ENCODE measurements at places on chromosomes 1 and 21.

- DNase-seq, result peak; percentile 19
Observed at GRCh38 chr1:83931658-83932253, 67.2 kb downstream of the TTLL7 start.

GRCh38 chr1:58621391-58621790 is 44.3 kb upstream of the TACSTD2 start:
- DNase-seq, result no peak

DNA sequence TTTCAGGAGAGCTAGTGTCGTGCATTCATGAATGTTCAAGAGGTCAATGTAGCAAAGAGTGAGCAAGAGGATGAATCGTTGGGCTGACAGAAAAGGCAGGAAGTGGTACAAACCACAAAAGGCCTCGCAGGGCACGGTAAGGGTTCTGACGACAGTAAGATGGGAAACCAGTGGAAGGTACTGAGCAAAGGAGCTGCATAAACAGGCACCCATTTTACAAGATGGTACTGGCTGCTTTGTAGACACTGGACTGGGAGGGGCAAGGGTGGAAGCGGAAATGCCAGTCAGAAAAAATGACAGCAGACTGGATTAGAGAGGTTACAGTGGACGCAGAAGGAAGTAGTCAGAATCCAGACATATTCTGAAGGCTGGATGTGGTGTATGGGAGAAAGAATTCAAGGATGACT is 123.5 kb downstream of the PTPN14 start:
- DNase-seq, result peak; percentile 61

GRCh38 chr21:32592929-32593502 is 7.7 kb upstream of the TCP10L start:
- no peak for DNase-seq

DNA sequence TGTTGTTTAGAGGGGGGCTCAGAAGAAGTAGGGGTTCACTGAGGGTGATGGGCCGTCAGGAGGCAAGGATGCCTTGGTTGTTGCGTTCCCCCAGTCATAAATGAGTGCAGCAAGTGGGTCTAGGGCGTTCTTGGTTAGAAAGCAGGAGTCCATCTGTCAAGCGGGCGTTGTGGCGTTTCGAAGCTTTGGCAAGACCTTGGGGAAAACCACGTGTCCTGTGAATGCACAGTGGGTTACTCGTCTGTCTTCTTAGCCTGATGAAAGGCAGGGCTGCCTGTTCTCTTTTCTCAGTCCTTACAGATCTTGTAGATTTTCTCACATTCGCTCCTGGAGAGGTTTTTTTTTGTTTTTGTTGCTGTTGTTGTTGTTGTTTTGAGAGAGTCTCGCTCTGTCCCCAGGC is 6.3 kb upstream of the ZNF496 start:
- no peak for DNase-seq

DNA sequence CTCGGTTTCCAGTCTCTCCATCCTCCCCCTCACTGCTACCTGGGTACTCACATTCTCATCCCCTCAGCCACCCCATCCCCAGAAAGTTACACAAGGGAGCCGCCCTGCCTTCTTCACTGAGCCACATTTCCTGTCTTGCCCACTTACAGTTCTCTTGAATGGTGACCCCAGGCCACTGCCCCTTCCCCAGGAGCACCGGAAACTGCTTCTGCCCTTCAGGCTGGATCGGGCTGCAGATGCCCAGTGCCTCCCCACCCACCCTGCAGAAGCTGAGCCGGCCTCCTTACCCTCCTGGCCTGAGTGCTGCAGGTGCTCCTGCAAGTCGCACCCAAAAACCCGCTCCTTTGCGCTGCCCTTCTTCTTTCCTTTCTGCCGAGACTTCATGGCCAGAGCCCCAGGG is 450 bp downstream of the ARHGAP30 start:
- DNase-seq, result no peak

DNA sequence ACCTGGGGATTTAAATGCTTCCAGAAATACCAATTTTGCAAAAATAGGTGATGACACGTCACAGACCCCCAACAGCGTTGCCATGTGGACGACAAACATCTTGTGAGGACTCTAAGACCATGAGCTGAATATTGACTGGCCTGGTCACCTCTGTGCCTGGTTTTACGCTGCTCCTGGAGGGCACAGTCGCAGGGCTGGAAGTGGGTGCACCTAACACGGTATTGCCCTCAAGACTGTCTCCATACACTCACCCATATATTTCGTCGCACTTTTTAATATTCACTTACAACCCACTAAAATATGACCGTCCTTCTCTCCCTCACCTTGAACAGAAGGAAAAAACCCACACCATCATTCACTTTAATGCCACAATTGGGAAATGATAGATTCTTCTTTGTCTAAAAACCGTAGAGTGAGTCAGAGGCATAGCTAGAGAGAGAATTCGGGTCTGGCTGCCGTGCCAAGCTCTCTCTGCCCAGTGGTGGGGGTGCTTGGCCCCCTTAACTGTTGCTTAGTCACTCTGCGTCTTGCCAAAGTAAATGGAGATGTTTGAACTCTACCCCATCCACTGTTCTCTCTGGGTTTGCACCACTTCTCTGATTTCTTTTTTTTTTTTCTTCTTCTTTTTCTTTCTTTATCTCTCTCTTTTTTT is 40.8 kb upstream of the UTS2 start:
- DNase-seq, result no peak

GRCh38 chr1:49397086-49397485 is 620.4 kb upstream of the BEND5 start:
- DNase-seq, result no peak

- DNase-seq, result no peak
Observed at GRCh38 chr1:37814252-37814651, 6.2 kb upstream of the YRDC start.

DNA sequence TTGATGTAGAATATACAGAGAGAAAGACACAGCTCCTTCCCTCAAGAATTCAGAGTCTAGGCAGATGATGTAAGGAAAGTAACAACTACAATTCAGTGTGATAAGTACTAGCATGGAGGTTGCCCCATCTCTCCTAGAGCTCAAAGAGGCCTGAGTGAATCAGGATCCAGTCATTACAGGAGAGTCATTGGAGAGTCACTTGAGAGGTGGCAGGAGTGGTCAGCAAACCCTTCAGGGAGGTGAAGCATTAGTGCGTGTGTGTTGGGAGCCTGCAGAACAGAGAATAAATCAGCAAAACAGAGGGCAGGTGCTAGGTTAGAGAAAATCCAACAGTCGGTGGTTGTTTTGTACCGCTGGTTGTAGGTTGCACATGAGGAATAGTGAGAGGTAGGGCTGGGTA is 46.1 kb downstream of the GRIK1 start:
- peak; percentile 66 for DNase-seq

- DNase-seq, result no peak
Observed at GRCh38 chr1:75053207-75053606, 81.0 kb upstream of the LHX8 start.

DNA sequence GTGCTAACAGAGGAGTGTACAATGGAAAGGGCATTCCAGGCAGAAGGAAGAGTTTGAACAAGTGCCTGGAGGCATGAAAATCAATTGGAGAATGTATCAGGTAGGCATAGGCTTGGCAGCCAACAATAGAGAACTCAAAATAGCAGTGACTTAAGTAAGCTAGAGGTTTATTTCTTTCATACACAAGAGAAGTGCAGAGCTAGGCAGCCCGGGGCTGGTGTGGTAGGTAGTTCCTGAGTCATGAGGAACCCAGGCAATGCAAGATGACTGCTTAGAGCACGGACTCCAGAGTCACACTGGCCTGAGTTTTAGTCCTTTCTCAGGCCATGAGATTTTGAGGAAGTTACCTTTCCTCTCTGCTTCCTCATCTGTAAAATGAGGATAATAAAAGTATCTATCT is 74.8 kb upstream of the LRRN2 start:
- DNase-seq, result no peak

DNA sequence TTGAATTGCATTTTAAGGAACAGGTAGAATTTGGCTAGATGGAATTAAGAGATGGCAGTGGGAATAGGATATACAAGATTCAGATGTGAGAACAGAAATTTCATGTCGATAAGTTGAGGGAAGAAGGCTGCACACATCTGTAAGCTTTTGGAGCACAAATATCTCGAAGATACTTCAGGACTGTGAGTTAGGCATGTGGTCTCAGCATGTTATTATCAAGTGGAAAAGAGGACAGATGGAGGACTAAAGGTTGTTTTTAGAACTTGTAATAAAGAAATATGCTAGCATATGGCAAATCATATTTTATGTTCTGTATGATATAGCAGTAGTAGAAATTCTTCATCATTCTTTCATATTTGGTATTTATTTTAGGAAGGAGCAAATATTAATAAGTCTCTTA is 61.5 kb downstream of the KIF1B start:
- DNase-seq, result no peak

GRCh38 chr21:35154788-35155187 is 105.7 kb upstream of the RUNX1 start:
- DNase-seq, result no peak

GRCh38 chr1:82934074-82934473 is 1064.9 kb downstream of the TTLL7 start:
- DNase-seq, result no peak

DNA sequence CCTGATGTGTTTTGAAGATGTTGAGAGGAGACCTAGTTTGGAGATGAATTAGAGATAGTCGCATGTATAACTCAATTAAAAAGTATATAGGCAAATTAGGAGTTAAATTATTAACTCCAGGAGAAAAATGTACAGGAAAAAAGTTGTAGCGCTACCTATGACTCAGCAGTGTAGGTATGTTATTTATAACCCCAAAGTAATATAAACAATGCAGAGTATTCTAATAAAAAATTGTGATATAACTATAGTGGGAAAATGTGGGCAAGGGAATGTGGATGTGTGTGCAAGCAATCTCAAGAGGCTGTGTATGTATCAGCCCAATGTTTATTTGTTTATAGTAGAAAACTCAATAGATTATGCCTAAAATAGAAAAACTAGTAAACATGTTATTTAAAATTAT is 144.5 kb downstream of the BRINP2 start:
- DNase-seq, result no peak

- no peak for DNase-seq
Observed at GRCh38 chr1:179327196-179327595, 33.6 kb downstream of the SOAT1 start.

GRCh38 chr1:71948561-71948960 is 333.8 kb downstream of the NEGR1 start:
- DNase-seq, result no peak

DNA sequence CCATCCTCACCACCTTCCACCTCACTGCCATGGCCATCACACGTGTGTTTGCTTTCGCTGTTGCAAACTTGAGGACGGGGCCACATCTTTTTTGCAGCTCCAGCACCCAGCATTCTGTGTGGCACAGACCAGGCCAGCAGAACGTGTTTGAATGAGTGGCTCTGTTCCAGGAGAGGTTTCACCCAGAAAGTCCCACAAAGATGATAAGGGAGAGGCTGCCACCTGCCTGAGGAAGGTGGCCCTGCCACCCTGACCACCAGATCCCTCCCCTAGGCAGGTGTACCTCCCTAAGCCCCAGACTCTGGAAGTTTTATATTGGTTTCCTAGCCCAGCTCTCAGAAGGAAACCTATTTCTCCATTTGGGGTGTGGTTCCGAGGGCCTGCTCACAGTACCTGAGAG is 252.1 kb downstream of the KAZN start:
- no peak for DNase-seq

DNA sequence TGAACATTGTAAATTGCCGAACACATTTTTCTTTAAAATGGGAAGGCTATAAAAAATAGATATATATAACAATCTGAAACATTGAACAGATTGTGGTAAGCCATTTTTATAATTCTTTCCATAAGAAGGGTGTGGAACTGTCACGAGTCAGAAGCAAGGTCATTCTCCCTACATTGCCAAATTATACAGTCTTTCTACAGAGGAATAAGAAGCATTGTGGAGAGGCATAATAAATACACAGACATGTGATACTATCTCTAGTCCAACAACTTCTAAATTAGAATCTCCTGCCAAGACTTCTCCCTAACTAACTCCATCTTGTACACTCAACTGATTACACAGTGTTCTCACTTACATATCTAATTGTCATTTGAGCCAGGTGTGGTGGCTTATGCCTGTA is 227.9 kb downstream of the CENPF start:
- no peak for DNase-seq

GRCh38 chr1:175173531-175173930 is 19.0 kb downstream of the KIAA0040 start:
- no peak for DNase-seq

- no peak for DNase-seq
Observed at GRCh38 chr1:59177756-59178155, 119.1 kb upstream of the FGGY start.

- peak; percentile 47 for DNase-seq
Observed at GRCh38 chr1:51241119-51241518, 5.0 kb downstream of the RNF11 start.

GRCh38 chr1:15542388-15543250 is 16.0 kb downstream of the DNAJC16 start:
- DNase-seq, result no peak

- DNase-seq, result peak; percentile 57
Observed at GRCh38 chr1:230282157-230282556, 144.0 kb downstream of the PGBD5 start.

DNA sequence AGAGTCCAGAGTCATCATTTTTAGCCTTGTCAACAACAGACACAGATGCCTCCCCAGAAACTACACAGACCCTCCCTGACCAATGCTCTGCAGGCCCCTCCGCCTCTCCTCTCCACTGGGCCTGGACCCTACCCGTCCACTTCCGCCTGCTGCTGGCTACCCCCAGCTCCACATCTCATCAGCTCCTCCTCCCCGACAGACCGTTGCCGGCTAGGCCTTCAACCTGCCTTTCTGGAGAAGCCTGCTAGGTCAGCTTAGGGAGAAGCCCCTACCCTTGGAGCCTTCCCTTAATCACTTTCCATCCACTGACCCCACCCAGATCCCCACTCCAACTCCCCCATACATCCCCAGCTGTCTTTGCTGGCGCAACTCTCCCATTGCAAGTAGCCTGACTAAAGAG is 1.4 kb downstream of the TRIM17 start:
- no peak for DNase-seq

DNA sequence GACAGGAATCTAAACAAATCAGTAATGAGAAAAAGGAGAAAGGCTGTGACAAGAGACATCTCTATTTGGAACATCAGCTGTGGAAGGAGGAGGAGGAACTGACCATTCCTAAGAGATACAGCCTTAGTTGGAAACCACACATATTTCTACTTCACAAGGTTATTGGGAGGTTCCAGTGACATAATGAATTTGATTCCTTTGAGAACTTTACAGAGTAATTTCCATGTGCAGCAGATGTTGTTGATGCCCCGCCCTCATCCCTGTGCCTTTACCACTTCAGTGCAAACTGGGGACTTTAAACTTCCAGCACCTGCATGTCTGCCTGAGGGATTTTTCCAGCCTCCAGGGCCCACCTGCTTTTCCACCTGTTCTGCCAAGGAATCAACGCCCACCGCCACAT is 9.3 kb upstream of the ST6GALNAC5 start:
- no peak for DNase-seq

DNA sequence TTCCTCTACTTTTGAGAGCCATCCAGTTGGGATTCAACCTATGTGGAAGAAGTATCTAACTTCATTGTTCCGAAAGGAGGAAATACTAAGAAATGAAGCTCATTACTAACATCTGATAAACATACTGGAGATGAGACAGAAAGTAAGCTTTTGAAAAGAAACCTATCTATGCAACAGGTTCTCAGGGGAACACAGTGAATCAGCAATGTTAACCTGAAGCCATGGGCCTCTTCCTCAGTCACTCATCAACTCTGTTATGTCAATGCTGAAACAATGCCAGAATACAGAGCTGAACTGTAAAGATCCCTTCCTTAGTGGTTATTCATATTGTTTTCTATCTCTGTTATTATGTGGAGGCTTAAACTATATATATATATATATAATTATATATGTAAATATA is 55.5 kb upstream of the ESRRG start:
- DNase-seq, result no peak
